ENCODE measurements at places on chromosomes 6 and 20.

DNA sequence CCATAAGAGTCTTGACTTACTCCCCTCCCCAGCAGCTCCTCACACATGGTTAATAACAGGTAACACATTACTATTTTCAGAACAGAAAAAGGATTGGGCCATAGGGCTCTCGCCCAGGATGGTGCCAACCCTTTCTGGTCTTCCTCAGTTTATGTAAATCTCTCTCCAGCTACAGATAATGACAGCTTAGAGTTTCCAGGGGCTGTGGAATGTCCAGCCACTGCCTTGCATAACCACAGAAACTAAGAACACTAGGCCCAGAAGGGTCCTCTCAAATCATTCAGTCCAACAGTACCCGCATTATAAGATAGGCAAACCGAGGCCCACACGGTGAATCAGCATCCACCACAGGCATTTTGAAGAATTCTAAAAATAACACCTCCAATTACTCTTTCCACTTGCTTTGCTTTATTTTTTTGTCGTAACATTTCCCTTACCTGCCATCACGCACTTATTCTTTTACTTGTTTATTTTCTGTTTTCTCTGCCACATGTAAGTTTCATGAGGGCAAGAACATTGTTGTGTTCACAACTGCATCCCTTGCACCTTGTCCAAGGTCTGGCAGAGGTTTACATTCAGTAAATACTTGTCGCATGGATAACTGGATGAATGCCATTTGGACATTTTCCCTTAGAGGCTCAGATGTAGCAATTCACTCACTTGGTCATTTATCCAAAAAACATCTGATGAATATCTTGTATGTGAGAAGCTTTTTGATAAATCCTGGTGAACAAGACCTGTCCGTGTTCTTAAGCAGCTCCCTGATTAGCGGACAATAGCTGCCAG lies 6.4 kb upstream of the SDC4 start:
- no peak for DNase-seq

GRCh38 chr6:8074213-8074612 lies 10.0 kb upstream of the BLOC1S5 start:
- no peak for DNase-seq

DNA sequence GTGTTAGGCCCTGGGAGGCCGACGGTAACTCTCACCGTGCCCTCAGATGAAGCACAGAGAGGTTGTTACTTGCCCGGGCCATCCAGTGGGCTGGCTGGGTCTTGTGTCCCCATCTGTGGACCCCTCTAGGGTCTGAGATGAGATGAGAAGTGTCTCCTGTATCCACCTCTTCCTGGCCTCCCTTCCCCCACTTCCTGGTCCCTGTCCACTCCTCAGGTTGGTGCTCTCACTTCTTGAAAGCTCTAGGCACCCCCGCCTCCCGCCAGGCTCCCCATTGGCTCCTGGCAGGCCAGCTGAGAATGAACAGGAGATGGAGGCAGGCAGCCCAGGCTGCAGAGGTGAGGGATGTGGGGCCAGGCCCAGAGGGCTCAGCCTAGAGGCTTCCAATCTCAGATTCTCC lies 1.5 kb downstream of the MMP24OS start:
- no peak for DNase-seq

DNA sequence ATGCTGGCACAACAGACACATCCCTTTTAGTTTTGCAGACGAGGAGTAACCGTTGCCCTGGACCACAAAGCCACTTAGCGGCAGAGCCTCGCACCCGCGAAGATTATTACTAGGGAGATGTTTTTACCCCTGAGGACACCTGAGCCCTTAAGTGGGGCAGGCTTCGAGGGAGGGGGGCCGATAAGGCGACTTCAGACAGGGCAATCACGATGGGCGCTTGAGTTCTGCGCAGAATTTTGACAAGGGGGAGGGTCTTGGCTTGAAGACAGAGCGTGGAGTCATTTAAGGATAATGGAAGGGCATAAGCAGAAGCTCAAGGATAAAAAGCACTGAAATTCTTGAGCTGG lies 650 bp upstream of the TTK start:
- DNase-seq: no peak

- DNase-seq: no peak
Measured at GRCh38 chr6:85585741-85586140, 7.9 kb downstream of the SNX14 start.

GRCh38 chr6:160378882-160379281 lies 30.7 kb downstream of the SLC22A3 start:
- DNase-seq: no peak

DNA sequence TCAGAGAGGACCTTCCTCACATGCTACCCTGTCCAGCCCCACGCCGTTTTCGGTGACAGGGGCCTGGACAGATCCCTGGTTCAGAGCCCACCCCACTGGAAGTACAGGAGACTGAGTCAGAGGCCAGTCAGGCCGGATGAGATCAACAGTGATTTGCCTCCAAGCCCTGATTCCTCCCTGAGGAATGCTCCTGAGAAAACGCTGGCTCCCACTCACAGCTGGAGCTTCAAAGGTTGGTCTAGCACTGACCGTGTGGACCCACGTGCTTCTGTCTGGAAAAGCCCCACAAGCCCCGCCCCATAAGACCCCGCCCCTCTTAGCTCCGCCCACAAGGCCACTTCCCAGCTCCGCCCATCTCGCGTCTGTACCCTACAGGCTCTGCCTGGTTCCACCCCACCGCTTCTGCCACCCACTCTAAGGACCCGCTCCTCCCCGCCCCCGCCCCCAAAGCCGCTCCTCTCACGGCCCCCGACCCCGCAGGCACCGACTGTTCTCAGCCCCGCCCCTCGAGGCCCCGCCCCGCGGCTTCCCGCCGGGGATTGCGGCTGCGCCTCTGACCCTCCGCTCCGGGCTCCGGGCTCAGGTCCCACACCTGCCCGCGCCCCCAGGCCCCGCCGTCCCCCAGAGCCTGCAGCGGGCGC lies 64.9 kb upstream of the BHLHE23 start:
- peak; percentile 20 for DNase-seq

Data from left ventricle myocardium superior (tissue), 1 donor.